Activated T-cell treated with anti-CD3 and anti-CD28 coated beads, Interleukin-2, amount 50 U/mL, for 72 hours (primary cell): ENCODE measurements at places on chromosomes 4 and X.

DNA sequence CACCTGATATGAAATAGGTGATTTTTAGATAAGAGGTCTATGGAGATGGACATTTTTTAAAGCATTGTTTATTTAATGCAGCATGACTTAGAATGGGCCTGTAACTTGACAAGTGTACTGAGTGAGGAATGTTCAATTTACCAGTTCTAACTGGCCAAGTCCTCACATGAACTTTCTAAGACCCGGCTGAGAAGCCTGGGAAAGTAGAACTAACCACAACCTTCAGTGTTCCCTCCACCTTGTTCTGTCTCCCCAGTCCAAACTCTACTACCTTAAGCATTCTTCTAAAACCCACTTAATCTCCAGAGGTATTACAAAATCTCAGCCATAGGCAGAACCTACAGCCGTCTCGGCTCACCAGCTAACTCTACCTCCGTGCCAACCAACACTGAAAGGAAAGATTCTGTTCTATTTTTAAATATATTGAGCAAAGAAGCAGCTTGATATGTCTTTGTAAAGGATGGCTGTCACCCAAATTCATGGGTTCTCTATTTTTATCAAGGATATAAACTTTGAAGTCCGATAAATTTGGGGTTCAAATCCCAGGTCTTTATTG lies 6.8 kb downstream of the PPARGC1A start:
- H3K27me3 ChIP-seq, result no peaks in the 10 kb centered on the region
- H3K4me3 ChIP-seq, result no peak overlapping the region
- no peak overlapping the region for H3K27ac ChIP-seq
- DNase-seq, result no peak
- no peaks in the 10 kb centered on the region for H3K36me3 ChIP-seq

DNA sequence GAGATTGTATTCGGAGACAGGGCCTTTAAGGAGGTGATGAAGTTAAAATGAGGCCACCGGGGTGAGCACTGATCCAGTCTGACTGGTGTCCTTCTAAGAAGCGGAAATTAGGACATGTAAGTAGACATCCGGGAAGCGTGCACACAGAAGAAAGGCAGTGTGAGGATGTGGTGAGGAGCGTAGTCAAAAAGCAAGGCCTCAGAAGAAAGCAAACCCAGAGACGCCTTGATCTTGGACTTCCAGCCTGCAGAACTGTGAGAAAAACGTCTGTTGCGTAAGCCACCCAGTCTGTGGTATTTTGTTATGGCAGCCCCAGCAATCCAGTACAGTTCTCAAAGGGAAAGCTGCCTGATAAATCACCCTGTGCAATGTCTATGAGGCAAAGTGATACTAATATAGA lies 153.5 kb downstream of the KCNIP4 start:
- no peak overlapping the region for H3K27ac ChIP-seq
- no peaks in the 10 kb centered on the region for H3K36me3 ChIP-seq
- H3K27me3 ChIP-seq, result no peaks in the 10 kb centered on the region
- H3K4me3 ChIP-seq, result no peak overlapping the region
- H3K4me1 ChIP-seq, result no peaks in the 10 kb centered on the region

DNA sequence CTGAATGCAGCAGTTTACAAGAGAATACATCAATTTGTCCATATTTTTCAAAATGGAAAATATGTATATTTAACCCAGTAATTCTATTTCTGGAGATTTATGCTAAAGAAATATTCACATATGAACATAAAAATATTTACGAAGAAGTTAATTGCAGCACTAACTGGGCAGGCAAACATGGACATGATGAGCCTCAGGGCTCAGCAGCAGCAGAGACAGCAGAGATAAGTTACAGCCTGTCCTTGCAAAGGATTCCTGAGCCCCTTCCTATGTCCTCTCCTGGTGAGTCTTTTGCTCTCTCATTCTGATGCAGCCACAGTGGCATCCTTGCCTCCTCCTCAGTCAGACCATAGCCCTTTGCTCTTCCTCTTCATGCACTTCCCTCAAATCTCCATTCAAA lies 680.6 kb upstream of the CPEB2 start:
- no peaks in the 10 kb centered on the region for H3K4me1 ChIP-seq
- no peaks in the 10 kb centered on the region for H3K27me3 ChIP-seq
- no peaks in the 10 kb centered on the region for H3K36me3 ChIP-seq
- no peak overlapping the region for H3K4me3 ChIP-seq
- H3K27ac ChIP-seq, result no peak overlapping the region

- no peaks in the 10 kb centered on the region for H3K36me3 ChIP-seq
- no peaks in the 10 kb centered on the region for H3K27me3 ChIP-seq
- H3K27ac ChIP-seq, result no peak overlapping the region
- no peaks in the 10 kb centered on the region for H3K4me1 ChIP-seq
- H3K4me3 ChIP-seq, result no peak overlapping the region
Measured at GRCh38 chrX:22748093-22748999, 251.4 kb upstream of the DDX53 start.

- no peak for DNase-seq
- H3K27ac ChIP-seq, result no peak overlapping the region
- no peaks in the 10 kb centered on the region for H3K27me3 ChIP-seq
- H3K4me3 ChIP-seq, result no peak overlapping the region
Measured at GRCh38 chr4:127236889-127237288, 395.9 kb upstream of the INTU start.

GRCh38 chr4:104896660-104897645 lies 249.7 kb upstream of the TET2 start:
- H3K4me3 ChIP-seq, result no peak overlapping the region
- peaks cover 4% of the 10 kb centered on the region for H3K27me3 ChIP-seq
- H3K27ac ChIP-seq, result no peak overlapping the region
- no peak for DNase-seq
- peaks cover 8% of the 10 kb centered on the region for H3K36me3 ChIP-seq

DNA sequence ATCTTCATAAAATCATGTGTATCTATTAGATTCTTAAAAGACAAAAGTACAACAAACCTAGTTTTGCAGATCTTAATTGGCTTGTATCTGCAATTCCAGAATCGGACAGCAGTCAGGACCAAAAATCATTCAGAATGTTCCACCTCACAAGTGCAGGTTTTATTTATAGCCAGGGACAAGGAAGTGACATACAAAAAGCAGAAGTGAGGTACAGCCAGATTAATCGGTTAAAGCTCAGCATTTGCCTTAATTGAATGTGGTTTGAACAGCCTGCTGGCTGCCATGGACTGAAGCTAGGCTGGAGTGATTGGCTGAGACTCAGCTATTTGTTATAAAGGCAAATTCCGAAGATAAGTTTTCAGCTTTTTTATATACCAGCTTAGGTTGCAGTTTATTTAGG lies 932.6 kb downstream of the C4orf33 start:
- H3K27me3 ChIP-seq, result no peaks in the 10 kb centered on the region
- H3K27ac ChIP-seq, result no peak overlapping the region
- no peaks in the 10 kb centered on the region for H3K4me1 ChIP-seq
- no peak for DNase-seq

DNA sequence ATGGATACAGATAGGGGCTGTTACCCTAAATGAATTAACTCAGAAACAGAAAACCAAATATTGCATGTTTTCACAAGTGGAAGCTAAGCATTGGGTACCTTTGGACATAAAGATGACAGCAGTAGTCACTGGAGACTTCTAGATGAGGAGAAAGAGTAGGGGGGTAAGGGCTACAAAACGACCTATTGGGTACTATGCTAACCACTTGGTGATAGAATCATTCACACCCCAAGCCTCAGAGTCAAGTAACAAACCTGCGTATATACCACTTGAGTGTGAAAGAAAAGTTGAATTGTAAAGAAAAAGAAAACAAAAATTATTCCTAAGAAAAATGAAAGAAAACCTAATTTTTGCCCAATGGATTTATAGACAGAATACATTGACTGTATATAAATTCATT lies 7.7 kb upstream of the ARAP2 start:
- peaks cover 60% of the 10 kb centered on the region for H3K4me1 ChIP-seq
- H3K27ac ChIP-seq, result no peak overlapping the region

DNA sequence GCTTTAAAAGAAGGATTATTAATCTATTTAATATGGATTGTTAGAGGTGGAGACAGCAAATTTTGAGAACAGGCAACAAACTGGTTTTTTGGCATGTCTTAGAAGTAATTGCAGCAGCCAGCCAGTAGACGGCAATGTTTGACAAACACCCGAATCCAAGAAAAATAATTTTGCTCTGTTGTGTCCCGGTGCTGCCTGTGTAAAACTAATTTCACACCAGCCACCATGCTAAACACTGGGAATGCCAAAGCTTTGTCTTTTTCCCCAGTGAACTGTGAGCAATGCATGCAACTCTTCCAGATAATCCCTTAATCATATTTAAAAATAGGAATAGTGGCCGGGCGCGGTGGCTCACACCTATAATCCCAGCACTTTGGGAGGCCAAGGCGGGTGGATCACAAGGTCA lies 25.9 kb downstream of the SMIM31 start:
- peak; percentile 19 for DNase-seq
- no peak overlapping the region for H3K4me3 ChIP-seq
- no peaks in the 10 kb centered on the region for H3K36me3 ChIP-seq

GRCh38 chr4:108385076-108385475 lies 216.3 kb upstream of the LEF1 start:
- H3K27ac ChIP-seq, result peak overlapping the region; percentile 26
- H3K27me3 ChIP-seq, result no peaks in the 10 kb centered on the region
- no peaks in the 10 kb centered on the region for H3K36me3 ChIP-seq
- H3K4me1 ChIP-seq, result no peaks in the 10 kb centered on the region

- H3K36me3 ChIP-seq, result no peaks in the 10 kb centered on the region
- H3K27ac ChIP-seq, result no peak overlapping the region
- H3K4me3 ChIP-seq, result no peak overlapping the region
- DNase-seq, result no peak
- H3K27me3 ChIP-seq, result peaks cover 56% of the 10 kb centered on the region
Measured at GRCh38 chr4:53593765-53594164, 2.5 kb upstream of the LNX1 start.

GRCh38 chrX:30039768-30040167 lies 175.6 kb upstream of the MAGEB2 start:
- H3K27me3 ChIP-seq, result no peaks in the 10 kb centered on the region
- no peak overlapping the region for H3K27ac ChIP-seq

DNA sequence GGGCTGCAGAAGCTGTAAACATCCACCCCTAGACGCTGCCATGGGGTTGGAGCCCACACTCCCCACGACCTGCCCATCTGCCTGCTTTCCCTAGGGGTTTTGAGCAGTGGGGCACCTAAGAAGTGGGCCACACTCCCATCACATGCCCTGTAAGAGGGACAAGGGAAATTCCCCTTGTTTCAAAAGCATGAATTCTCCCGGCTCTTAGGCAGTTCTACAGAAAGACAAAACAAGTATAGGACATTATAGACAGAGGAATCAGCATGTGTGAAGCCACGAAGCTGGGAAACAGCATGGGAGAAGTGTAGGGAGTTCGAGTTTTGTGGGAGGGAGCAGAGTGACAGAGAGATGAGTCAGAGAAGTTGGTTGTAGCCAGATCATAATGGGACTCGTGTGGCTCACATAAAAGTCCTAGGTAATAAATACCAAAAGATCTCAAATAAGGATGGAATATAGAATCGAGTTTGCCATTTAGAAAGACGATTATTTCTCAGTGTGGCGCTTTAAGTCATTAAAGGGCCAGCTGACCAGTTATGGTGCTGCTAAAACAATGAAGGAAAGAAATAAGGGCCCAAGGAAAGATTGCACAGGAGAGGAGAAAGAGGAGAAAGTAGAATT lies 23.9 kb downstream of the APOO start:
- no peaks in the 10 kb centered on the region for H3K36me3 ChIP-seq
- H3K27me3 ChIP-seq, result peaks cover 10% of the 10 kb centered on the region
- peak overlapping the region; percentile 81 for H3K4me3 ChIP-seq
- no peak for DNase-seq
- H3K27ac ChIP-seq, result peak overlapping the region; percentile 52

GRCh38 chrX:104749951-104750610 lies 184.1 kb downstream of the IL1RAPL2 start:
- no peak overlapping the region for H3K27ac ChIP-seq
- H3K36me3 ChIP-seq, result no peaks in the 10 kb centered on the region
- no peak overlapping the region for H3K4me3 ChIP-seq
- no peaks in the 10 kb centered on the region for H3K4me1 ChIP-seq
- H3K27me3 ChIP-seq, result peaks cover 17% of the 10 kb centered on the region

DNA sequence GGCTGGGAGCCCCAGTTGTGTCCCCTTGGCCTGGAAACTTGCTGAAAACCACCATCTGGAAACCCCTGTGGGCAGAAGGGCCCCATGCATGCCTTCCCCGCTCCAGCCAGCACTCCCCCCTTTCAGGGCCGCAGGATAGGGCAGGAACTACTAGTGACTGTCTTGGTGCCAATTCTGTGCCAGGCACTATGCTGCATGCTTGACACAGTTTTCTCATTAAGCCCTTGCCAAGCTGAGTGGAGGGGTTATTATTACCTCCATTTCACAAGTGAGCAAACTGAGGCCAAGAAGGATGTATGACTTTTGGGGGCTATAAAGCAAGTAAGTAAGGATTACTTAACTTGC lies 73.6 kb upstream of the PJA1 start:
- no peak overlapping the region for H3K27ac ChIP-seq
- peaks cover 29% of the 10 kb centered on the region for H3K27me3 ChIP-seq
- H3K4me3 ChIP-seq, result no peak overlapping the region
- DNase-seq, result no peak
- H3K4me1 ChIP-seq, result no peaks in the 10 kb centered on the region

DNA sequence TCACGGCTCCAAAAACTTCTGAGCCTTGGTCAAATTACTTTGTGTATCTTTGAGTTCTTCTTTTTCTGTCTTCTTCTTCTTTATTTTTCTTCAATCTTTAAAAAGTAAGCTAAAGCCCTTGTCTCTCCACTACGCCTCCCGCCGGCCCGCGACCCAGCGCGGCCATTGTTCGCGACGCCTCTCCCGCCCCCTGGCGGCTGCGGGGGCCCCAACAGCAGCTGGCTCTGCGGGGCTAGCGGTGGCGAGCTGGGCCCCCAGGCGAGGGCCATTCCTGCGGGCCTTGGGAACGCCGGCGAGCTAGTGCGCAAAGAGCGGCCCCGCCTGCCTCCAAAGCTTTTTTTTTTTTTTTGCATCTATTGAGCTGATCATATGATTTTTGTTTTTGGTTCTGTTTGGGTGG lies 119.1 kb downstream of the TGIF2LX start:
- no peaks in the 10 kb centered on the region for H3K4me1 ChIP-seq
- no peak for DNase-seq
- no peaks in the 10 kb centered on the region for H3K36me3 ChIP-seq
- H3K4me3 ChIP-seq, result no peak overlapping the region

DNA sequence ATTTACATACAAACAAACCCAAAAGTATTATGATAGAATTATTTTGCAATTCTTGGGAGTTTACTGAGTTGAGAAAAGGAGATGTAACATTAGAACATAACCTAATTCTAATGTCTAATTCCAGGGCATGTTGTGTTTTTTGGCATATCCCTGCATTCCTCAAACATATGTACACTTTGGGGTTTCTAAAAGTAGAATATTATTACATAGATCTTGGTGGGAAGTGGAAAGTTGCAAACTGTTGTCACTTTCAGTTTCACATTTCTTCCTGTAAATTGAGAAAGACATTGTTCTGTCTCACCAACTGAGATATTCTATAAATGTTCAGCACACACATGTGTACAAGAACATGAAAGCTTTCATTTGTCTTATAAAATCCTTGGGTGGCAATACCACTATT lies 24.4 kb upstream of the GBA3 start:
- H3K27me3 ChIP-seq, result no peaks in the 10 kb centered on the region
- peaks cover 55% of the 10 kb centered on the region for H3K4me1 ChIP-seq
- H3K27ac ChIP-seq, result peak overlapping the region; percentile 38
- H3K36me3 ChIP-seq, result no peaks in the 10 kb centered on the region
- DNase-seq, result no peak
- no peak overlapping the region for H3K4me3 ChIP-seq
